ENCODE measurements at places on chromosomes 13 and 19.

- H3K27me3 ChIP-seq: no peaks in the 10 kb centered on the region
- H3K27ac ChIP-seq: no peak overlapping the region
- H3K4me3 ChIP-seq: no peak overlapping the region
- DNase-seq: no peak
Measured at GRCh38 chr19:32203161-32203560, 142.2 kb upstream of the ZNF507 start.

DNA sequence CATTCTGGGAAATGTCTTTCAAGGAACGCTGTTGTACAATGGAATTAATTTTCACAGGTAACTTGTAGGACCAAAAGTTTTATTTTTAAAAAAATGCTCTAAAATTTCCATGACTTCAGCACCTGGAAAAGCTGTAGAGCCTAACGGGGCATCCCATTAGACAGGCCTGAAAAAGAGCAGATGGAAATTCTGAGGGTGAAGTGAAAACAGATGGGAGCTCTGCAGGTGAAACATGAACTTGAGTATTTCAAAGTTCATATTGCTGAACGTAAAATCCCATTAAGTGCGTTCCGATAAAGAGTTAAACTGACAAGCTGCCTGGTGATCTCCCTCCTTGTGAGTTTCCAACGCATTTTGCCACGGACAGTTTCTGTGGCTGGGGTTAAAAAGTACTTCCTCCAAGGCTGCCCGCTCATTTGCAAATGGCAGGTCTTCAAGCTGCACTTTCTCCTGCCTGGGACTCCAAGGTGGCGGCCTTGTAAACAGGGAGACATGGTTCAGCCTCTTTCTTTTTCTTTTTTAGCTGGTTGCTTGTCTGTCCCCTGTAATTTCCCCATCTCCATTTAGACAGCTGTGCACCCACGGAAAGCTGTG lies 450.4 kb downstream of the FGF9 start:
- no peaks in the 10 kb centered on the region for H3K4me1 ChIP-seq
- no peaks in the 10 kb centered on the region for H3K36me3 ChIP-seq
- H3K27me3 ChIP-seq: no peaks in the 10 kb centered on the region
- H3K4me3 ChIP-seq: no peak overlapping the region
- DNase-seq: no peak

DNA sequence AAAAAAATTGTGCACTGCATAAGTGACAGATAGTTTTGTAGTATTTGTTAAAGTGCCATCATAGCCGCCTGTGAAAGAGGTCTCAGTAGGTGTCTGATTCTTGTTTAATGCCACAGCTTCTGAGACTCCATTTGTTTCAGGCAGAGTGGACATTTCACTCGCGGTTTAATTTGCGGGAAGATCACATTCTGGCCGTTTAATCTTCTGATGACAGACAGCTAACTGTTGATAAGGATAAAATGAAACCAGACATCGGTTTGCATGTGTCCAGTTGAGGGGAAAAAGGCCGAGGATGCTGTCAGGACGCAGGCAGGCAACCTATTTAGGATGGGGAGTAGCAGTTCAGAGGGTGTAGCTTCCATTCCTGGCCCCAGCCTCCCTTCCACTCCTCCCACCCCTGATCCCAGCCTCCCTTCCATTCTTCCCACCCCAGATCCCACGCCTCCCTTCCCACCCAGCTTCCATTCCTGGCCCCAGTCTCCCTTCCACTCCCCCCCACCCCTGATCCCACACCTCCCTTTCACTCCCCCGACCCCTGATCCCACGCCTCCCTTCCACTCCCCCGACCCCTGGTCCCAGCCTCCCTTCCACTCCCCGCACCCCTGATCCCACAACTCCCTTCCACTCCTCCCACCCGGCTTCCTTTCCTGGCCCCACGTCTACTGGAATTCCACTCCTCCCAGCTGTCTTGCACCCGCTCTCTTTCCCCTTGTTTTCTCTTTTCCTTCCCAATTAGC lies 23.8 kb downstream of the ATP11A start:
- H3K4me1 ChIP-seq: no peaks in the 10 kb centered on the region
- no peaks in the 10 kb centered on the region for H3K27me3 ChIP-seq
- no peaks in the 10 kb centered on the region for H3K36me3 ChIP-seq
- no peak for DNase-seq

DNA sequence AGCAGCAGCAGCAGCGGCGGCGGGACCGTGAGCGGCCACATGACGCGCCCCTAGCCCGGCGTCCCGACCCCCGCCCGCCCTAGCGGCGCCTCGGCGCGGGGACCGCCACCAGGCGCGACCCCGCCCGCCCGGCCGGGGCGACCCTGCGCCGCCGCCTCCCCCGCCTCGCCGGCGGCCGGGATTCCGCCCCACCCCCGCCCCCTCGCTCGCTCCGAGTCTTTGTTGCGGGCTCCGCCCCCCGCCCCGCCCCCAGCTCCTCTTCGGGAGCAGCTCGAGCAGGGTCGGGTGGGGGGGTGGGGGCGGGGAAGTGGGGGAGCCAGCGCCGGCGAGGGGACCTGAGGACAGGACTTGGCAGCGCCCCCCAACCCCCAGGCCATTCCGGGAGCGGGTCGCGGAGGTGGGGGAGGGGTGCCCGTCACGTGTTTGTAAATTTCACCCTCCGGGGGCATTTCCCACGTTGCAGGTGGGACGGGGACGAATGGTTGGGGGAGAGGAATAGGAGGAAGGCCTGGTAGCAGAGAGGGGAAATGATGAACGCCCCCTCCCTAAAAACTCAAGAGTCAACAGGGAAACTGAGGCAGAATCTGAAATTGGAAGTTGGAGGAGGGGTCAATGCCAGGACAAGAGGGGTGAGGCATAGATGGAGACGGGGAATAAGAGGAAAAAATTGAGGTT lies at the start of gene OLFM2:
Gene OLFM2 (minus strand): TSS at position 190 of the 675 bp plus-strand sequence. CDS start 149 bp downstream, at position 41.
- H3K4me1 ChIP-seq: peaks cover 17% of the 10 kb centered on the region
- H3K27me3 ChIP-seq: peaks cover 31% of the 10 kb centered on the region
- no peaks in the 10 kb centered on the region for H3K36me3 ChIP-seq
- peak; percentile 11 for DNase-seq

GRCh38 chr13:24221007-24221406 lies 60.5 kb downstream of the SPATA13 start:
- H3K4me1 ChIP-seq: peaks cover 3% of the 10 kb centered on the region
- no peaks in the 10 kb centered on the region for H3K36me3 ChIP-seq
- DNase-seq: no peak
- no peaks in the 10 kb centered on the region for H3K27me3 ChIP-seq
- no peak overlapping the region for H3K27ac ChIP-seq

Measured in effector memory CD4-positive, alpha-beta T cell (primary cell).